ENCODE measurements at places on chromosomes 12 and 14. TPM values are rescaled to one million over a fixed set of nuclear protein-coding genes. Genes with fewer than 3 reads are reported as not detected.

- DNase-seq, result no peak
These were observed 5.7 kb upstream of the VDR start for GRCh38 chr12:47910486-47910885.

DNA sequence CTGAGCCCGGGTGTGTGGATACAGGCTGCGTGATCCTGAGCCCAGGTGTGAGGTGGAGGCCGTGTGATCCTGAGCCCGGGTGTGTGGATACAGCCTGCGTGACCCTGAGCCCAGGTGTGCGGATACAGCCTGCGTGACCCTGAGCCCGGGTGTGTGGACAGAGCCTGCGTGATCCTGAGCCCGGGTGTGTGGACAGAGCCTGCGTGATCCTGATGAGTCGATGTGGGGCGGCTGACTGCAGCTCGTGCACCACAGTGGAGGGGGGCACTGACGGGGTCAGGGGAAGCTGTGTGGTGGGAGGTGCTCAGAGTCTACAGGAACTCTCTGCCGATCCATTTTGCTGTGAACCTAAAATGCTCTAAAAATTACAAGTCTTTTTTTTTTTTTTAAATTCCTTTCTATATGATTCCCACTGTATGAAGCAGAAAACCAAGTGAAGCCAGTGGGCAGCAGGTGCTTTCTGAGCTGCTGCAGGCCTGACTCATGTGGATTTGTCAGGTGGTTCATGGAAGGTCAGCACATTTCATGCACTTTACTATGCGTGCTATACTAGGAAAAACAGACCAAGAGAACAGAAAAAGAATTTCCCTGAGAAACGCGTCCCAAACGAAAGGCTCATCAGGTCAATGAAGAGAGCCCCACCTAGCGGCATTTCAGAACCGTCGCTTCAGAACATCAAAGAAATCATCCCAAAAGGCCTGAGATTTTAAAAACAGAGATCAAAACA is 19.3 kb downstream of the BRF1 start:
- peak; percentile 54 for DNase-seq

- DNase-seq, result peak; percentile 48
These were observed 204.8 kb downstream of the NUAK1 start for GRCh38 chr12:105933671-105934665.

- no peak for DNase-seq
These were observed 650.3 kb upstream of the ALG10B start for GRCh38 chr12:37666069-37666781.

GRCh38 chr12:105915997-105916759 is 222.6 kb downstream of the NUAK1 start:
- DNase-seq, result no peak

GRCh38 chr14:103408491-103409155 is 23.4 kb downstream of the MARK3 start:
- DNase-seq, result no peak

DNA sequence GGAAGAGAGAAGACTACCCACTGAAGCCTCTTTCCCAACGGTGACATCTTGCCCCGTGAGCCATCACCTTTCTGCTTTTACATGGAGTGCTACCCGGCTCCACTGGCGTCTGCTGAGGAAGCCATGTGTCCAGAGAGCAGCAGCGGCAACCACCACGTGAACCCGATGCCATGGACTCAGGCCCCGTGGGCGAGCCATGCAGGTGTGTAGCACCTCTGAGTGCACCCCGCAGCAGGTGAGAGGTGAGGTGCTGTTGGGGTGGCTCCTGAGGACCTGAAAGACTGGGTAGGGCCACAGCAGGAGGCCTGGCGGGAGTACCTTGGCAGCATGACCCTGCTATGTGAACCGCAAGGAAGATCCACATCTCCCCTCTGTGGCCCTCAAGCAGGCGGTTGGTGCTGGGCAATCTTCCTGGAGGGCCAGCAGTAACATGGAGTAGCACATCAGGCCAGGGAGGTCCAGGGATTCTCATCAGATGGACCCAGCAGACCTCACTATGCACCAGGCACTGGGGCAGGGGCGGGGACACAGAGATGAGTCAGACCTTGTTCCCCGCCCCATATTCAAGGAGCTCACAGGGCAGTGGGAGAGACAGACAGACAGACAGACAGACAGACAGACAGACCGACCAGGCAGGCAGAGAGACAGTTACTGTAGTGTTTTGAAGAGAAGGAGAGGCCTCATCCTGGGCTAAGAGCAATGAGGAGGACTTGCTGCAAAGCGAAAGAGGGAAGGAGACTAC is 129.6 kb downstream of the PAPOLA start:
- DNase-seq, result no peak

- DNase-seq, result no peak
These were observed 66.3 kb downstream of the CKB start for GRCh38 chr14:103456167-103456835.

DNA sequence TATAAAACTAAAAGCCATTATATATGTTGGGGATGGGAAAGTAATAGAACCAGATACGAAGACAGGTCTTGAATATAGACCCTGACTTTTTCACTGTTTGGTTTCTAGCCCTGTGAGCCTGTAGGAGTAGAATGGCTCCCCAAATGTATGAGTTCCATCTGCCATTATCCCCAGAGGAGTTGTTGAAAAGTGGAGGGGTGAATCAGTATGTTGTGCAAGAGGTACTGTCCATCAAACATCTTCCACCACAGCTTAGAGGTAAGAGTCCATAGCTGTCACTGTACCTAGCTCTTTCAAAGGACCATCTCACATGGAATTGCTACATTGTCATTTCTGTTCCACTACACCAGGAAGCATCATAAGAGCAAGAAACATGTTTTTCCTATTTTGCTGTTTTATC is 1.1 kb downstream of the NCAPD2 start:
- no peak for DNase-seq

- DNase-seq, result no peak
These were observed 4.1 kb upstream of the PRPF40B start for GRCh38 chr12:49619286-49619685.

The GPR135 gene
- 4.9 TPM for total RNA-seq

The RPGRIP1 gene
- not detected for total RNA-seq

The GPX2 gene
- total RNA-seq, result 288 TPM

Measured in mucosa of descending colon (tissue), 3 donors.